Camera-type eye (tissue), 1 donor: ENCODE measurements at places on chromosomes 12 and 14. TPM values are rescaled to one million over a fixed set of nuclear protein-coding genes. Genes with fewer than 3 reads are reported as not detected.

The ARG2 gene
- 7.3 TPM for total RNA-seq

The NRXN3 gene
- 101 TPM for total RNA-seq

The TBX3 gene
- 13.9 TPM for total RNA-seq

The KCNMB4 gene
- 12.3 TPM for total RNA-seq

The TNFAIP2 gene
- 42.7 TPM for total RNA-seq
